ENCODE measurements at places on chromosomes 2 and 18.

DNA sequence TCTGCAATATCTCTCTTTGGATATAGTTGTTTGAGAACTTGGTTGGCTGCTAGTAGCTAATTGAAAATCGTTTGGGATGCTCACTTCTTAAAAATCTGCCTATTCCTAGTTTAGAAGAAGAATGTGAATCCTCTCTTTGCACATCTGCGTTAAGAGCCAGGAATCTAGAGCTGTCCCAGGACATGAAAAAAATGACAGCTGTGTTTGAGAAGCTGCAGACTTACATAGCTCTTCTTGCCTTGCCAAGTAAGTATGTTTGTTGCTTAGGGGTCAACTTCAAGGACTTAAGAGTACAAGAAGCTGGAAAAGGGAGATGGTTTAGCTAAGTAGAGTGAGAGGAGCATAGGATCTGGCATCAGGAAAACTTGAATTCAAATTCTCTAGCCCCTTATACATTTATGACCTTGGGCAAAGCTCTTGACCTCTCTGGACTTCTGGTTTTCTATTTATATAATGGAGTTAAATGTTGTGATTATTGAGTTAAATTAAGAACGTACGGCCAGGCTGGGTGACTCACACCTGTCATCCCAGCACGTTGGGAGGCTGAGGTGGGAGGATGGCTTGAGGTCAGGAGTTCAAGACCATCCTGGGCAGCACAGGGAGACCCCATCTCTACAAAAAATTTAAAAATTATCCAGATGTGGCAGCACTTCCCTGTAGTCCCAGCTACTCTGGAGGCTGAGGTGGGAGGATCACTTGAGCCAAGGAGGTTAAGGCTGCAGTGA is 55.2 kb upstream of the STON1 start:
- no peak for DNase-seq

DNA sequence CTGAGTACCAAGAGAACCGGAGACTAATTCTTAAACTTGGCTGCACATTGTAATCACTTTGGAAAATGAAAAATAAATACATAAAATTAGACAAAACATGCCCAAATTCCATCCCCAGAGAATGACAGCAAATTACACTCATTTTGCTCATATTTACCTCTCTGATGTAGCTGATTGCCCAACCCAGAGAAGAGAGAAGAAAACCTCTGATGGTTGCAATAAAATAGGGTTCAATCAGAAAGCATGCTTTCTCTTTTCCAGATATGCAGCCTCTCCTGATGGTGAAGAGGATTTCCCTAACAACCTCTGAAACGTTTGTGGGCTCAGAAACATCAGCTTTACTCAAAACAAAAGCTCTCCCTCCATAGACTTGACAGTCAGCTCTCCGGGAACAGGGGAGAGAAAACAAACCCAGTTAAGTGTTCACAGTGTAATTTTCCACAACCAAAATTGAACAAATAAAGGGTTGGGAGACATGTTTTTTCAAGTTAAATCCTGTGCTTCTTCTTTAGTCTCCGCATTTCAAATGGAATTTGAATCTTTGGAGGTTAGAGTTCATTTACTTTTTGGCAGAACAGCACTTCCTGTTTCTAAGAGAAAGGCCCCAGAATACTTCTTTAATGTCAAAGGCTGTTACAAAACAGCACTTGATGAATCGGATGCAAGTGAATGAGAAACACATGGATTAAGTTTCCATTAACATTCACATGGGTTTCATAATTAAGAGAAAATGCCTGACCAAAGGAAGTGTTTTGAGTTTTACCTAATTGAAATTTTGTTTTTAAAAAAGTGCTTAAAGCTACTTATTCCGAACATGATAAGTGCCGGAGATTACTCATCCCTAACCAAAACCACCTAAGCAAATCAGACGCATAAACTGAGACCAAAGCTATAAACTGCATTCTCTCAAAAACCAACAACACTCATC is 570.1 kb upstream of the SYT4 start:
- DNase-seq, result peak; percentile 76

GRCh38 chr2:201467666-201468065 is 16.1 kb downstream of the STRADB start:
- DNase-seq, result no peak

DNA sequence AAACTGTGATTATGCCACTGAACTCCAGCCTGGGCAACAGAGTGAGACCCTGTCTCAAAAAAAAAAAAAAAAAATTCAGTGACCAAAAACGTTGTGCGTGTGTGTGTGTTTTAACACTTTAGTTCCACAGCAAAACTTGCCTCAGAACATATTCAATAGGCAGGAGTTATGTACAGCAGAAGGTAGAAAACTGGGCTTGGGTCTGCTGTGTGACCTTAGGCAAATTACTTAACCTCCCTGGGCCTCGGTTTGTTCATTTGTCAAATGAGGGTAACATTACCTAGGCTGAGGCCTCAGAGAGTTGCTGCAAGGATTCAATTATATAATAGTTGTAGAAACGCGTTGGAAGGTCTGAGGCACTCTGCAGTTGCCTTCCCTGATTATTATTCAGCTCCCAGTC is 10.3 kb upstream of the SCG2 start:
- no peak for DNase-seq

GRCh38 chr2:58131191-58132011 is 84.8 kb downstream of the VRK2 start:
- DNase-seq, result no peak

DNA sequence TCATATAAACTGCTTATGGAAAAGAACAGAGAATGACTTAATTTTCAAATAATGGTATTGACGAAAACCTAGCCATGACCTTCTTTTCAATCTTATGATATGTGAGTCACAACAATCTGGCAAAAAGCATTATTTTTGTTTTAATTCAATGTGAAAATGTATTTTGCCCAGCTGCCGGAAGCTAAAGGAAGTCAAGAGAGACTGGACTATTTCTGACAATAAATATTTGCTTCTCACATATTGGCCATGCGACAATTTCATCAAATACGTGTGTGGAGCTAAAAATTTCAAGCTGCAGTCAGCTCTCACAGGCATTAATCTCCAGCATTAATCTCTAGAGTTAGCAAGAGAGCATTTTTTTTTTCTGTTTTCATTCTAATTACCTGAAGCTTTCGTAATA is 881.0 kb downstream of the CPS1 start:
- no peak for DNase-seq

GRCh38 chr2:134359367-134360081 is 105.7 kb downstream of the MGAT5 start:
- DNase-seq, result no peak

- no peak for DNase-seq
These were observed 220.4 kb downstream of the ZNF516 start for GRCh38 chr18:76274468-76275289.

DNA sequence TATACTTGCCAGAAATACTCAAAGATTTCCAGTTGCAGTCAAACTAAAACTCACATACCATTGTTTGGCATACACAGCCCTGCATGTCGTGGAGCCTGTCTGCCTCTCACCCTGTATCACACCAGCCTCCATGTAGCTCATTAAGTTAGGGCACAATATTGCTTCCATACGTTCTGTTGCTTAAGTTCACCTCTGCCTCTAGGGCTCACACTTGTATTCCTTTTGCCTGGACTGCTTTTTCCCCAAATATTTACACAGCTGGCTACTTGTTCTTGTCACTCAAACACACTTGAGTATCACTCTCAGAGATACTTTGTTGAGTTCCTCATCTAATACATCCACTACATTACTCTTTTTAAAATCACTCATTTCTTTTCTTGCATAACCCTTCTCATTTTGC is 83.1 kb downstream of the PTH2R start:
- DNase-seq, result no peak

GRCh38 chr2:186592137-186592875 is 2.5 kb downstream of the ITGAV start:
- DNase-seq, result no peak

- DNase-seq, result no peak
These were observed 10.3 kb downstream of the SULT1C4 start for GRCh38 chr2:108388045-108388444.

DNA sequence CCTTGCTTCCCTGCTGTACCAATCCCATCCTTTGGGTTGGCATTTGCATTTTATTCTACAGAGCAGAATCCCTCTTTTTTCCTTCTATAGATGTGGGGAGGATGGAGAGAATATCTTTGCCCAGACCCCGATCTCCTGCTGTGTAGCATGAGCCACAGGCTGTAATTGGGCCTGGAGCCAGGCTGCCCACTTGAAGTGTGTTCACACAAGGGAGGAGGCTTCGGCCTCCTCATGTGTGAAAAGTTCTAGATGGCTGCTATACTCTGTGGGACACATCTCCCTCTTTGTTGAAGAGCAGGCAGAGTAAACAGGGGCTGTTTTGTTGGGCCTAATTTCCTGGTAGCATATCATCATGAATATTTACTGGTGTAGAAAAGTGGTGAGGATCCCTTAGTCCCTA is 126.3 kb downstream of the XRCC5 start:
- no peak for DNase-seq

- no peak for DNase-seq
These were observed 798 bp downstream of the TANC1 start for GRCh38 chr2:158969162-158969714.

DNA sequence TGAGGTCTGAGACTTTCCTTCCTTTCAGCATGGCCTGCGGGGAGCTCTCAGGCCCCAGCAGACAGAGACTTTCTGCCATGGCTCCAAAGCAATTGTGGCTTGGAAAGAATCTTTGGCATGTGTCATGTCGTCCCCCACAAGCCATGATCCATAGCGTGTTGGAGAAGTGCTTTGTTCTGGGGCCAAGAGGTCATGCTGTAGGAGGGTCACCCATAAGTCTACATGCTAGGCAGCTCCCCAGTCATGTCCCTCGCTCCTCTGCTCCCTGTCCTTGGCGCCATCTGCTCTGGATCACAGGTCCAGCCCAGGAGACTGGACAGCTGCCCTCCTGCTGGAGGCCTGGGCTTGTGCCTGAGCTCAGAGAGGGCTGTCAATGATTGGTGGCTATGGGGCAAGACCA is 78.8 kb upstream of the LCLAT1 start:
- no peak for DNase-seq

GRCh38 chr2:25227576-25227975 is 59.2 kb upstream of the POMC start:
- DNase-seq, result no peak

- no peak for DNase-seq
These were observed 24.2 kb upstream of the KLF11 start for GRCh38 chr2:10019174-10019573.

DNA sequence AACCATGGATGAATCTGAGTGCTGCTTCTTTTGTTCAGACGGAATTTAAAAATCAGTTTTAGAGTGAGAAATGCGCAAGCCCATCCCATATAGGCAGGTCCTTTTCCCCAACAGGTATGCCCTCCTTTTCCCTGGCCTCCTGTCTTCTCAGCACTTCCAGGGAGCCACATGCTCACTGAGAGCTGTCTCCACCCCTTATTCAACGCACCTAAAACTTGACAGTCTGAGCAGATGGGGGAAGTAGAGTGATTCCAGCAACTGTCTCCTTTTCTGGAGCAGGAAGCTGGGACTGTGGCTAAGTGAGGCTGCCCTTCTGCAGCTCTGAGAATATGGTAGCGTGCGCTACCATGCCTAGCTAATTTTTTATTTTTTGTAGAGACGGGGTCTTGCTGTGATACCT is 53.1 kb upstream of the NOSTRIN start:
- no peak for DNase-seq

Data from BJ (cell line).